Natural killer cell treated with Interleukin-12 subunit alpha and Interleukin-12 subunit beta and Interleukin-15 and Interleukin-18, amount 100 ng/mL, for 72 hours (primary cell): ENCODE measurements at places on chromosomes 13 and 19. TPM values are rescaled to one million over a fixed set of nuclear protein-coding genes. Genes with fewer than 3 reads are reported as not detected.

GRCh38 chr13:30257468-30258099 is 49.8 kb downstream of the KATNAL1 start:
- H3K27me3 ChIP-seq, result no peaks in the 10 kb centered on the region
- no peak for DNase-seq

ZNF556 gene
- not detected for total RNA-seq

GRCh38 chr13:68748038-68748437 is 1359.6 kb upstream of the ATXN8OS start:
- peaks cover 5% of the 10 kb centered on the region for H3K36me3 ChIP-seq
- H3K4me3 ChIP-seq, result no peak overlapping the region
- no peaks in the 10 kb centered on the region for H3K27me3 ChIP-seq
- no peak for DNase-seq

DNA sequence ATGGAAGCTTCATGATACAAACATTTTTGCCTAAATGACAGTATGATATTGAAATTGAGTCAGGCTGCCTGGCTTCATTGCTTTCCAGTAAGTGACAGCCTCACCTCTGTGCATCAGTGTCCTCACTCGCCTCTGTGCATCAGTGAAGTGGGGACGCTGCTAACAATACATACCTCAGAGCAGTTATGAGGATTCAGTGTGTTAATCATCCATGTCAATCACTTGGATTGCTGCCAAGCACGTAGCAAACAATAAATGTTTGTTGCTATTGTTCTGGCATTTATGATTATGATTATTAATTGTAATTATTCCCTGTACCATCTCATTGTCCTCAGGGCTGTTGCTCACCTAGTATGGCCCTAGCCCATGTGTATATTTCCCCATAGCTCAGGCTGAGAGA is 8.8 kb downstream of the PPP2R1A start:
- H3K4me1 ChIP-seq, result peaks cover 18% of the 10 kb centered on the region
- H3K27me3 ChIP-seq, result no peaks in the 10 kb centered on the region
- H3K36me3 ChIP-seq, result peaks cover 9% of the 10 kb centered on the region
- DNase-seq, result no peak
- no peak overlapping the region for H3K27ac ChIP-seq
- H3K4me3 ChIP-seq, result no peak overlapping the region

GRCh38 chr19:8593931-8594330 is 16.6 kb downstream of the ADAMTS10 start:
- H3K27ac ChIP-seq, result no peak overlapping the region
- peaks cover 4% of the 10 kb centered on the region for H3K36me3 ChIP-seq
- no peaks in the 10 kb centered on the region for H3K27me3 ChIP-seq
- peak overlapping the region; percentile 56 for H3K4me3 ChIP-seq
- peaks cover 21% of the 10 kb centered on the region for H3K4me1 ChIP-seq

DNA sequence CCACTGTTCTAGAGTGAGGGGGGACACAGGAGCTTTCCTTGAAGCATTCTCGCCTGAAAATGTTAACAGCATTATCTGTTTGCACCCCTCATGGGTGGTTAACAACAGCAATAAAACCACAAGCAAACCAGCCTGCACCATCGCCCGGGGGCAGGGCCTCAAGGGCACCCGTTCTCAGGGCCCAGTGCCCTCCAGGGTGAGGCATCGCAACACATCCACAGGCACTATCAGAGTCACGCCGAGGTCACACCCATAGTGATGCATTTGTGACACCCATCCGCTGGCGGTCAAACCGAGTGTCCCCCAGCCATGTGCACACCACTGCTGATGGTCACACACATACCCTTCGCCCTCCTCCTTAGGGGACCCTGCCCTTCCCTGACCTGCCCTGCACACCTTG is 4.6 kb downstream of the FUT5 start:
- DNase-seq, result no peak
- no peaks in the 10 kb centered on the region for H3K27me3 ChIP-seq
- H3K4me1 ChIP-seq, result peaks cover 6% of the 10 kb centered on the region
- H3K4me3 ChIP-seq, result no peak overlapping the region

DNA sequence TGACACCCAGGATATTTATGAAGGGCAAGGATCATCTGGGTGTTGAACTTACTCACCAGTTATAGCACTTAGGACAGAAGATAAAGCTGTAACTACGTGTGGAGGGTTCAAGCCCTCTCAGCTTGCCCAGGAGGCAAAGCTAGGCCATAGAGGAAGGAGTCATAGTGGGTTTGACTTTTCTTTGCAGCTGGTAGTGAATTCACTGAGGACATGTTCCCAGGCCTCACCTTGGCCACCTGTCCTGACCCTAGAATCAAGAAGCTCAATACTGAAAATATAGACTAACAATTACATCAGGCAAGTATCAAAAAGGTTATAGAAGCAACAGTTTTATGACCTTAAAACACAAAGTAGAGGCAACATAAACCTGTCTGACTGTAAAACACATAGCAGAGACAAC is 1207.7 kb downstream of the SLITRK1 start:
- no peaks in the 10 kb centered on the region for H3K4me1 ChIP-seq
- no peaks in the 10 kb centered on the region for H3K27me3 ChIP-seq
- no peak for DNase-seq

DNA sequence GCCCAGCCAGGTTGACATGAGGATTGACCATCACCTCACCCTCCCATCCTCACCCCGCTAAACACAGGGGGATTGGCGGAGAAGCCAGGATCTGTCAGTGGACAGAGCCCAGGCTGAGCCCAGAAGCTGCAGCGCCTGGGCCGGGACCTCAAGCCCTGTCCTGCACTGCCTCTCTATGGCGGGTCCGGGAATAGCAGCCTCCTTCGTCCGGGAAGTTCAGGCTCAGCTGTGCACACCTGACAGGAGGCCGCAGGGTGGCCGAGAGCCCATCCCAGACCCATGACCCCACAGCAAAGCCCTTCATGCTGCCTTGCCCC is 67.8 kb downstream of the SPACA7 start:
- DNase-seq, result no peak
- H3K36me3 ChIP-seq, result no peaks in the 10 kb centered on the region
- H3K4me1 ChIP-seq, result no peaks in the 10 kb centered on the region
- no peak overlapping the region for H3K27ac ChIP-seq
- no peak overlapping the region for H3K4me3 ChIP-seq

- H3K4me3 ChIP-seq, result peak overlapping the region; percentile 40
- peaks cover 3% of the 10 kb centered on the region for H3K36me3 ChIP-seq
- peaks cover 62% of the 10 kb centered on the region for H3K4me1 ChIP-seq
- no peak for DNase-seq
Measured at GRCh38 chr13:98514288-98514687, 62.6 kb downstream of the STK24 start.

DNA sequence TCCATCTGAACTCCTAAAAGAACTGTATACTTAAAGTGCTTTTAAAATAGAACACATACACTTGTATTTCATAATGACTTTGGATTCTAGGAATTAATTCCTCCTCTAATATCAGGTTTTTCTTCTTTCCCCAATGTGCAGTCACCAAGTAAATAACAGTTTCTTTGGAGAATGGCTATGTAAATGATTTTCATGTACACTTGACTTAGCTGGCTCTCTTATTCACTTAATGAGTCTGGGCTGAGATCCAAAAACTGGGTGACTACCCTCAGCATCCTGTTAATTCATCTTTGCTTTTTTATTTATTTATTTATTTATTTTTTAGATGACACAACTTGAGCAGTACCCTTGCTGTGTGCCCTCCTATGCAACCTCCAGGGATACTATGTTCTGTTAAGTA is 1003.7 kb downstream of the SLITRK1 start:
- no peak overlapping the region for H3K27ac ChIP-seq
- no peak for DNase-seq
- H3K4me3 ChIP-seq, result no peak overlapping the region
- H3K27me3 ChIP-seq, result no peaks in the 10 kb centered on the region
- no peaks in the 10 kb centered on the region for H3K4me1 ChIP-seq

GRCh38 chr19:30932854-30933253 is 416.4 kb downstream of the TSHZ3 start:
- DNase-seq, result no peak
- peaks cover 2% of the 10 kb centered on the region for H3K27me3 ChIP-seq
- H3K36me3 ChIP-seq, result no peaks in the 10 kb centered on the region
- H3K27ac ChIP-seq, result no peak overlapping the region
